CD4-positive, alpha-beta T cell treated with Interleukin-2 at 100 ng/mL for 4 hours (primary cell): ENCODE measurements at places on chromosomes 6 and 20.

GRCh38 chr6:166592821-166593220, 6.3 kb upstream of the RAMACL start:
- no peak for DNase-seq

- DNase-seq, result no peak
These were observed 132.9 kb upstream of the QKI start for GRCh38 chr6:163281634-163282033.

- DNase-seq, result peak; percentile 39
These were observed 179.5 kb downstream of the CDH26 start for GRCh38 chr20:60137657-60138245.

- DNase-seq, result no peak
These were observed 160.0 kb downstream of the TBXT start for GRCh38 chr6:166007349-166008263.

DNA sequence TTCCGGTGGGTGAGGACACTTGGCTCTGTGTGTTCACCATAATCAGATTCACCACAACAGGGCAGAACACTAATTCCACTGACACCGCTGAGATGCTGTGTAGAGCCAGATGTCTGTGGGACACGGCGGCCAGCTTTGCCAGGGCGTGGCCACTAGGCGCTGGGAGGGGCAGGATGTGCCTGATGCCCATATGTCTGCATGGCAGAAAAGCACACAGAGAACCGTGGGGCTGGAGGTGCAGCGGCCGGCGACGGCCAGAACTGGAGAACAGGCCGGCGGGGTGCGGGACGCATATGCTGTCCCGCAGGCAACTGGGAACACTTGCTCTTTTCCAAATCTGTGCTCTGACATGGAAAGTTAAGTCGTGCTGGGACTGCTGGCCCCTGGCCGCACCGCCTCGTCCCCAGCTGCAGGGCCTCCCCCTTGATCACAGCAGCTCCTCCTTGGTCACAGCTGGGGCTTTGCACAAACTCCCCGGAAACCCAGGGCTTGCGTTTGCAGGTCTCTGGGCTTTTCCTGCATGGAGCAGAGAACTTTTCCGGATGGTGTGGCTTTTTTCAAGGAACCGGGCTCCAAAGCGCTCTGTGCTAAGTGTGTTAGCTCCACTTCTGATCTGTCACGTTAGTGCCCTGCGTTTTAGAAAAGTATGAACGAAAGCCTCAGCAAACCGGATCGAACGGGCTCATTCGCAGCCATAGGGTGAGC, 31.1 kb downstream of the NTSR1 start:
- peak; percentile 59 for DNase-seq

GRCh38 chr6:163182696-163183095, 231.8 kb upstream of the QKI start:
- DNase-seq, result no peak

DNA sequence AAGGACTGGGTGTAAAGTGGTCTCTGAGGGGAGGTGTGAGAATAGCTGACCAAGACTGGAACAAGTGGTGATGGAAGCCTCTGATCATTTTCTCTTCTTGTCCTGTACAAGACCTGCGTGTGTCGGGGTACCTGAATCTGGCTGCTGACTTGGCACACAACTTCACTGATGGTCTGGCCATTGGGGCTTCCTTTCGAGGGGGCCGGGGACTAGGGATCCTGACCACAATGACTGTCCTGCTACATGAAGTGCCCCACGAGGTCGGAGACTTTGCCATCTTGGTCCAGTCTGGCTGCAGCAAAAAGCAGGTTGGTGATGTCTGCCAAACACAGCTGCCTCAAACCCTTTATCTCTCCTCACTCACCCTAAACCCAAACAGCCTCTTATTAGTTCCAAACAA, 1.7 kb upstream of the HSD17B8 start:
- DNase-seq, result no peak

- DNase-seq, result no peak
These were observed 226.8 kb downstream of the TMEM242 start for GRCh38 chr6:157096522-157096921.

- no peak for DNase-seq
These were observed 16.6 kb downstream of the DCDC2 start for GRCh38 chr6:24340998-24341938.
